K562 (cell line): ENCODE measurements at places on chromosomes 3 and 15. TPM values are rescaled to one million over a fixed set of nuclear protein-coding genes. Genes with fewer than 3 reads are reported as not detected.

DNA sequence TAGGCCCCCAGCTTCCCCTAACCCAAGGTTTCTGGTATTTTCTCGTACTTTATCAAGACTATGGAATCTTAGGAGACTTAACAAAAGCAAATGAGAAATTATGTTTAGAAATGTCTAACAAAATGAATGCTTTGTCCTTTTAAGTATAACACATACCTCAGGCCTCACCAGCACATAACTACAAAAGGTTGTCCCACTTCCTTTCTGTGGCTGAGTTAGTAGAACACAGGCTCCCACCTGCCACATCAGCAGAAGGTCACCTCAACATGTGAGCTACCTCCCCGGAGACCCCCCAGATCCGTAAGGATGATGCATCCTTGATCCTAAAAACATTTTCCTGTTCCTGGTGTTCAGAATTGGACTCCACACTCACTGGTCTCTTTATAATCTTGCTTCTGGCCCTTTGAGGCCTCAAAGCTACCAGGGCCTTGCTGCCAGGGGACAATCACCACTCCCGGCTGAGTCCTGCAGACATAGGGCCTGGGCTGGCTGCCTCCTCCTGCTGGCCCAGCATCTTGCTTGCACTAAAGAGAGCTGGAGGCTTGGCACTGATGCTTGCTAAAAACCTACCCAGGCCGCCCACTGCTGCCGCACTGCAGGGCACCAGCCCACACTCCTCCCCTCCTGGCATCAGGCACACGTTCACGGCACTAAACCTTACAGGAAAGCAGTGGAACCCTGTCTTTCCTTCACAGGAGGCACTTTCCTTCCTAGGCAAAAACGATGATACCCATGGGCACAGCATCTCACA lies 2.9 kb downstream of the CCRL2 start:
- H3K27ac ChIP-seq = no peak overlapping the region
- H3K27me3 ChIP-seq = no peaks in the 10 kb centered on the region
- no peaks in the 10 kb centered on the region for H3K36me3 ChIP-seq
- no peak for DNase-seq
- peaks cover 25% of the 10 kb centered on the region for H3K4me1 ChIP-seq

DNA sequence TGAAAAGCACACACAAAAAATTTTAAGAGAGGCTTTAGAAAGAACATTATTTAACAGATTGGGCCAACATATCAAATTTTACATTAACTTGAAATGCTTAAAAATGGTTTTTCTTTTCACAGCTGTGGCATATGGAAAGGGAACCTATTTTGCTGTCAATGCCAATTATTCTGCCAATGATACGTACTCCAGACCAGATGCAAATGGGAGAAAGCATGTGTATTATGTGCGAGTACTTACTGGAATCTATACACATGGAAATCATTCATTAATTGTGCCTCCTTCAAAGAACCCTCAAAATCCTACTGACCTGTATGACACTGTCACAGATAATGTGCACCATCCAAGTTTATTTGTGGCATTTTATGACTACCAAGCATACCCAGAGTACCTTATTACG lies 47.5 kb downstream of the PARP14 start:
- no peaks in the 10 kb centered on the region for H3K27me3 ChIP-seq
- H3K4me1 ChIP-seq = peaks cover 9% of the 10 kb centered on the region; the same call in 2 of the 3 replicates
- H3K36me3 ChIP-seq = no peaks in the 10 kb centered on the region
- no peak for DNase-seq
- no peak overlapping the region for H3K27ac ChIP-seq

DNA sequence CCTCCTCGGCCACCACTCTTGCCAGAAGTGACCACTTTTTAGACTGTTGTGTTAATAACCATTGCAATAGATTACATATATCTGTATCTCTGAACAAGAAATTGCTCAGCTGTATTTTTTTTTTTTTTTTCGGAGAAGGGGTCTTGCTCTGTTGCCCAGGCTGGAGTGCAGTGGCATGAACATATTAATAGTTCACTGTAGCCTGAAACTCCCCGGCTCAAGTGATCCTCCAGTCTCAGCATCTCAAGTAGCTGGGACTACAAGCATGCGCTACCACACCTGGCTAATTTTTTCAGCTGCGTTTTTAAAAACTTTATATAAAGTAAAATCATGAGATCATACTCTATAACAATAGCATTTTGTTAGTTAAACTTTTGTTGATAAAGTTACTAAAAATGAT lies 609.0 kb downstream of the ZNF385D start:
- no peak overlapping the region for H3K27ac ChIP-seq
- H3K4me1 ChIP-seq = no peaks in the 10 kb centered on the region; the same call in 1 of the 2 replicates
- no peaks in the 10 kb centered on the region for H3K27me3 ChIP-seq

GRCh38 chr15:75606711-75607699 lies 18.5 kb downstream of the SNUPN start:
- H3K27ac ChIP-seq = peak overlapping the region; percentile 2; the same call in 1 of the 3 replicates
- peaks cover 66% of the 10 kb centered on the region for H3K36me3 ChIP-seq
- H3K4me1 ChIP-seq = peaks cover 5% of the 10 kb centered on the region; the same call in 1 of the 2 replicates
- no peak overlapping the region for H3K4me3 ChIP-seq
- peak; percentile 43 for DNase-seq

- peaks cover 2% of the 10 kb centered on the region; the same call in 1 of the 3 replicates for H3K4me1 ChIP-seq
- H3K27ac ChIP-seq = peak overlapping the region; percentile 50; the same call in 2 of the 3 replicates
- no peaks in the 10 kb centered on the region for H3K27me3 ChIP-seq
These were observed 60.0 kb downstream of the PIK3CB start for GRCh38 chr3:138774529-138775253.

DNA sequence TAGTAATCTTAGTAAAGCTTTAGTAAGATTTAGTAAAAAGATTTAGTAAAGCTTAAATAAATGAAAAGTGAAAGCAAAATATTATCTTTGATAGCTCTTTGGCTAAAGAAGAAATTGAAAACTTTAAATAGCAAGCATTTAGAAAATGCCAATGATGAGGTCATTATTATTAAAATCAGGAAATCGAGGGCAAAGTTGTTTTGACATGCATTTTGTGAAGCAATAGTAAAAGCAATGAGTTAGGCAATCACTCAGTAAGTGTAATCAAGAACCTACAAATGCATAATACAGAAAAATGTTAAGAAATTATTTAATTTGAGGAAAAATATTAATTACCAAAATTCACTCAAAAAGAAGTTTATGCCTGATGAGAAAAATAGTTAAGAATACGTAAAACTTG lies 280.3 kb upstream of the MME start:
- DNase-seq = no peak
- no peak overlapping the region for H3K4me3 ChIP-seq
- no peak overlapping the region for H3K27ac ChIP-seq
- H3K4me1 ChIP-seq = no peaks in the 10 kb centered on the region

GRCh38 chr15:68676011-68676605 lies 97.3 kb downstream of the CORO2B start:
- H3K4me3 ChIP-seq = no peak overlapping the region
- DNase-seq = no peak
- no peaks in the 10 kb centered on the region for H3K36me3 ChIP-seq
- no peak overlapping the region for H3K27ac ChIP-seq
- H3K27me3 ChIP-seq = peaks cover 8% of the 10 kb centered on the region; the same call in 1 of the 3 replicates
- H3K4me1 ChIP-seq = no peaks in the 10 kb centered on the region

DNA sequence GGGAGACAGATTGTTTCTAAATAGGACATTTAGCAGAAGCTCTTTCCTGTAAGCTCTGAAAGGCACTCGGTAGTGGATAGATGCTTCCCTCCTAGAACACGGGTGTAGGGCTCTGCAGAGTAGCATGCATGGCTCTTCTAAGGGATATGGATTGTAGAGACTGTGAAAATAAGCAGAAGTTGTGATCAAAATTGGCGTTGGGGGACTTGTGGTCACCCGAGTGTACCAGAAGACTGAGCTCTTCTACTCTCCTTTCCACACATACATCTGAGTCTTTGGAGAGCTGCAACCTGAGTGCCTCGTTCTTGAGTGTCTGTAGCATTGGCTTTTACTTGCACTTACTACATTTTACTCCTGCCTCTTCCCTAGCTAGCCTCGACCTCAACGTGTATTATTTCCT lies 197.7 kb downstream of the LPP start:
- no peaks in the 10 kb centered on the region for H3K36me3 ChIP-seq
- no peaks in the 10 kb centered on the region for H3K4me1 ChIP-seq
- no peak overlapping the region for H3K27ac ChIP-seq
- 0 out of 2 replicates have a peak, but pooled peaks cover 5% of the 10 kb centered on the region for H3K27me3 ChIP-seq
- DNase-seq = no peak
- H3K4me3 ChIP-seq = no peak overlapping the region

DNA sequence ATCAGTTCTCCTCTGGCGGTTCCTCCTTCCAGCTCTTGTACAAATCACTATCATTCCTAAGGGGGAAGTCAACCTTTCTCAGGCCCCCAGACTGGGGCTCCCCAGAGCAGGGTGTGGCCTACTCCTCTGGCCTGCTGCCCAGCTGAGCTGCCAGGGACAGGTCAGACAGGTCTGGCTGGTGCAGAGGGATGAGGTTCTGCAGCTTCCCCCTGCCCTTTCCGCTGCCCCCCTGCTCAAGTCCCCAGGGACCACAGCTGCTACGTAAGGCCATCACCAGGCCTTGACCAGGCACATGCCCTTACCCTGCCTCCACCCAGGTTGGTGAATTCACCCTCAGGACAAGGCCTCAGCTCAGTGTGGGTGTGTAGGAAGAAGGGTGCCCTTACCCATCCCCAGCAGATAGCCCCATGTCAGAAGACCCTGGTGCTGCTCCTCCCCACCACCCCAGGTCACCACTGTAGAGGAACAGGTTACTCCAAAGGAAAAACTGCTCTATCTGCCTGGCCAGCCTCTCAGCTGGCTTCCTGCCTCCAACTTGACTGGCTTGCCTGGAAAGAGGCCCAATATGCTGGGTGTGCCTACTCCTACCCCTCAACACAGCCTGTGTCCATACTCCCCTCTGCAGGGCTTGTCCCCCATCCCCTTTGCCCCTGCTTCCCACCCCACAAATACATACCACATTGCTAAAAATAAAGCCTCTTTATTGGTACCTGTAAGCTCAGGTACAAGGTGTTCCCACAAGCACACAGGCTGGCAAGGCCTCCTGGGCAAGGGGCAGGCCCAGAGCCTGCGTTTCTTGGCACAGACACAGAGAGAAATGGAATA lies 12.0 kb downstream of the CSRNP1 start:
- H3K27ac ChIP-seq = no peak overlapping the region
- no peak overlapping the region for H3K4me3 ChIP-seq

Gene SV2B
- 0.11 and 0.18 TPM in 2 replicates for total RNA-seq

Gene SAXO2
- 5.7 and 8.2 TPM in 2 replicates for total RNA-seq

Gene FMN1
- total RNA-seq = 0.07 TPM in 2 replicates

Gene RBP2
- not detected in 2 replicates for total RNA-seq

Gene GOLGA8Q
- total RNA-seq = not detected in 2 replicates

Gene PPCDC
- 15.2 and 16.7 TPM in 2 replicates for total RNA-seq

Gene ARID3B
- 14.8 and 15.0 TPM in 2 replicates for total RNA-seq
